ENCODE measurements at places on chromosomes 2 and 18. TPM values are rescaled to one million over a fixed set of nuclear protein-coding genes. Genes with fewer than 3 reads are reported as not detected.

- no peak for DNase-seq
- H3K4me3 ChIP-seq: no peak overlapping the region
- H3K27me3 ChIP-seq: peaks cover 1% of the 10 kb centered on the region
- no peaks in the 10 kb centered on the region for H3K36me3 ChIP-seq
- no peaks in the 10 kb centered on the region for H3K4me1 ChIP-seq
Measured at GRCh38 chr2:192827735-192828134, 633.0 kb upstream of the TMEFF2 start.

GRCh38 chr2:223418131-223418530 lies 184.0 kb downstream of the SCG2 start:
- H3K27ac ChIP-seq: no peak overlapping the region
- H3K4me3 ChIP-seq: no peak overlapping the region
- no peaks in the 10 kb centered on the region for H3K27me3 ChIP-seq
- DNase-seq: no peak
- no peaks in the 10 kb centered on the region for H3K36me3 ChIP-seq

DNA sequence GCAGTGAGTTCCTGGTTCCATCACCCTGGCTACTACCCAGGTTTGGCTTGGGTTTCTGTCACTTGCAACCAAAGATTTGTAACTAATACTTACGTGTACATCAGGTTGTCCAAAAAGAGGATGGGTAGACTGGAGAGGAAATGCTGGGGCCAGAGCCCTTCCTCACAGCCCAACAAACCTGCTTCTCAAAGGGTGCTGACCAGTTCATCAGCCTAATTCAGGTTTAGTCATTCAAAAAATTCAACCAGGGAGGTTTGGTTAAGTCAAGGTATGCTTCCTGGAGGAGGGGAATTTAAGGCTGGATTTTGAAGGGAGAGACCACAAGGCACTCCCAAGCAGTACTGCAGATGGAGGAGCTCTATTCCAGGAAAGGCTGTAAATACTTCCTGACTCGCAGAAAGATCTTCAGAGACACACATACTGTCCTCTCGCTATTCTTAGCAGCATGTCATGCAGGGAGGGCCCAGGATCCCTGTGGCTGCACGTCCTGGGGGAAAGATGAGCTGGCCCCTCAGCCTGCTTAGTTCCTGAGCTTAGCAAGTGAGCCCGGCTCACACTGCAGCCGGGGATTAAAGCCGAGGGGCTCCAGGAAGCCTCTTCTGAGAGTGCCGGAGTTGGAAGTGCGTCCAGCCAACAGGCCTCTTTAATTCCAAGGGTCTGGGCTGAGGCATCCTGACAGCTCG lies 40.0 kb upstream of the BIN1 start:
- H3K4me1 ChIP-seq: no peaks in the 10 kb centered on the region
- H3K36me3 ChIP-seq: no peaks in the 10 kb centered on the region
- no peak overlapping the region for H3K27ac ChIP-seq
- H3K27me3 ChIP-seq: peaks cover 4% of the 10 kb centered on the region
- H3K4me3 ChIP-seq: no peak overlapping the region
- no peak for DNase-seq

- H3K27ac ChIP-seq: no peak overlapping the region
- no peak for DNase-seq
- peaks cover 33% of the 10 kb centered on the region for H3K4me1 ChIP-seq
Measured at GRCh38 chr18:57780318-57780705, 22.8 kb downstream of the ATP8B1 start.

DNA sequence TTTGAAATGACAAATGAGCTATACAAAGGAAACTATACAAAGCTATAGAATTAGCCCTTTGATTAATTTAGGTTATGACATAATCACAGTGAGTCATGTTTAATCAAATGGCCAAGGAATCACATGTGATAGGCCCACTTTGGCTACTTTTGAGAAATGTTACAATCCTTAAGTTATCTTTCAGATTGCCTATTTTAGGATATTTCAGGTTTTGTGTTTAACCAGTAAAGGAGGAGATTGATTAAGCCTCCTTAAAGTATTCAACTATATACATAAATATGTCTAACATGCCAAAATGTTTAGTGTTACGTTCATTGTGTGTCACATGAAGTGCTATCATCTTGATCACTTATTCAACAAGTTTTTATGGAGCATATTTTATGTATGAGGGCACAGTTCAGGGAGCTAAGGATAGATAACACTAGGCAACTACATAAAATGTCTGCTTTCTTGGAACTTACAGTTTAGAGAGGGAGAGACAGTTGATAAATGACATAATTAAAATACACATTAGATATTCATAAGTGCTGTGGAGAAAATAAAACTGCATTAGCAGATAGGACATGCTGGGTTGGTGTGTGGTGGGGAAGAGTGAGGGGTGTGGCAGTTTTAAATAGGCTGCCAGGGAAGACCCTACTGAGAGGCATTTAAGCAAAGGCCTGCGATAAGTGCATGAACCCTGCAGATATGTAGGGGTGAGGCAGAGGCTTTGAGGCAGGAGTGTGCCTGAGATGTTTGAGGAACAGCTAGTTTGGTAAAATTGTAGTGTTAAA lies 77.2 kb downstream of the LTBP1 start:
- H3K27me3 ChIP-seq: peaks cover 6% of the 10 kb centered on the region
- DNase-seq: no peak
- H3K36me3 ChIP-seq: no peaks in the 10 kb centered on the region

GRCh38 chr2:146979746-146980145 lies 865.1 kb upstream of the ACVR2A start:
- DNase-seq: no peak
- no peaks in the 10 kb centered on the region for H3K27me3 ChIP-seq
- no peak overlapping the region for H3K4me3 ChIP-seq
- no peaks in the 10 kb centered on the region for H3K4me1 ChIP-seq
- H3K36me3 ChIP-seq: no peaks in the 10 kb centered on the region
- no peak overlapping the region for H3K27ac ChIP-seq

Gene TLX2
- polyA plus RNA-seq: not detected

All from immature natural killer cell (primary cell).